ENCODE measurements at places on chromosomes 2 and 18.
A peak's percentile ranks its signal among the peaks of the same experiment; 100 is the strongest.

GRCh38 chr2:224145751-224146355 is 106.8 kb upstream of the SERPINE2 start:
- no peak for DNase-seq

GRCh38 chr2:5617796-5618195 is 74.4 kb upstream of the SOX11 start:
- DNase-seq, result no peak

GRCh38 chr18:9380621-9381395 is 46.2 kb downstream of the TWSG1 start:
- DNase-seq, result no peak

DNA sequence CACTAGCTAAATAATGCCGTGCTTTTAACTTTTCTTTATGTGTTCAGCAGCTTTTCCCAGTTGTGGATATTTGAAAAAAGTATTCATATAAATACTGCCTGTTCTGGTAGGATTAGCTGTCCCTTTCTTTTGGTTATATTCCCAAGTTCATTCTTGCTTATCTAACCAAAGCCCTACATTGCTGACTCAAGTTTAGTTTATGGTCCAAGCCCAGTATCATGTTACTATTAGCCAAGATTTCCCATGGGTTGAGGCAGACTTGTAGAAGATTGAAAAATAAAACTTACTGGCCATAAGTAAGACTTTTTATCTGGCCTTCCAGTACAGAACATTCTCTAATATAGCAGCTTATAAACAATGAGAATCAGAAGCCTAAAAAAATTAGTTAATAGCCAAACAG is 49.7 kb upstream of the NFE2L2 start:
- DNase-seq, result no peak

DNA sequence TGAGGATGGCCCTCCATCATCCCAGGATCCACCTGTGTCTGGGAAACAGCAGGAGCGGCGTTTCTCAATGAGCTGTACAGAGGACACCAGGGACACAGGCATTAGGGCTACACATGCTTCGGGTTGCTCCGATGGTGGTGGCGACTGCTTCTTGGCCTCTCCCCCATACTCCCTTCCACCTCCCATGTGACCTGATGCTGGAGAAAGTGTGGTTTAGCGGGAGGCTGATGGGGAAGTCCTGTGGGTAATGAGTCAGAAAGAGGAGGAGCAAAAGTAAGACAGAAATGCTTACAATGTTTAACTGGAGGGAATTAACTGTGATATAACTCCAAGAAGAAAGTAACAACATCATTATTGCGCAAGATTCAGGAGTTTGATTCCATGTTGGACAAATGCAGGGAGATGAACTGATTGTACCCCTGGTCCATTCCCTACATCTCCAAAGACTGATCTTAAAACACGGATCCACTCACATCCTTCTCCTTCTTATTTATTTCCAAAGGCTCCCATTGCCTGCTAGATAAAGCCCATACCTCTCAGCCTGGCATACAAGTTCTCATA is 186.6 kb downstream of the NRP2 start:
- no peak for DNase-seq

DNA sequence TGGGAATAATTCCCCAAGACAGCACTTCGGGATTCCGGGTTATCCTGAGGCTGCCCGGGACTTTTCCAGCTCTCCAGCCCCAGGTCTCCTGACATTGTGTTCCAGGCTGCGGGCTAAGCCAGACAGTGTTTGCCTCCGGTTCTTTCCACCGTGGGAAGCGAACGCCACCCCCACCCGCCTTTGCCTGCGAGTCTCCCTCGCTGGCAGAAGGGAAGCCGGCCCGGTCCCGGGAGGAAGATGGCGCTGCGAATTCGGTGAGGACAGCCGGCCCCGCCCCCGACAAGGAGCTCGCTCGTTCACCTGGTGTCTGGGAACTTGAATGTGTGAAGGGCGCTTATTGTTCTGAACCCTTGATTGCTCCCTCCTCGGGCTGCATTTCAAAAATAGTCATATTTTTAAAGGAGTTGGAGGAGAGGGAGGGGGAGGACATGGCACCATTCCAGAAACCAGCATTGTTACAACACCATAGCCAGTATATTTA is 2.9 kb downstream of the LRATD1 start:
- peak; percentile 76 for DNase-seq

DNA sequence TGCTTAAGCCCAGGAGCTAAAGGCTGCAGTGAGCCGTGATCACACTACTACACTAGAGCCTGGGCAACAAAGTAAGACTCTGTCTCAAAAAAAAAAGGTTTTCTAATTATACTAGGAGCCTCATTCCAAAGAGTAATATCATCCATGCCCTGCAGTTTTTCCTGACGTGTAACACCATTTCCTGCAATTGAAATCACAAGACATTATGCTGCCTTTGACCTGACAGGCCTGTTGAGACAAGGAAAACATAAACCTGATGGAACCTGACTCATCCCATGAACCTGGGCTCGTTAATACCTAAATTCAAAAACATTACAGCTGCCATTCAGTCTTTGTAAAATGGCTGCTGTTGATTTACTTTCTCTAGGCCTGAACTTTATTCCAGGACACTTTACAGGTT is 58.7 kb upstream of the PEX13 start:
- DNase-seq, result no peak

- DNase-seq, result peak; percentile 75
Observed at GRCh38 chr2:15748736-15749323, 157.2 kb downstream of the DDX1 start.

- DNase-seq, result no peak
Observed at GRCh38 chr2:189527041-189527750, 53.4 kb downstream of the SLC40A1 start.

GRCh38 chr2:239455436-239456203 is 54.8 kb upstream of the HDAC4 start:
- DNase-seq, result no peak

- no peak for DNase-seq
Observed at GRCh38 chr18:46892842-46893241, 24.5 kb downstream of the PIAS2 start.

DNA sequence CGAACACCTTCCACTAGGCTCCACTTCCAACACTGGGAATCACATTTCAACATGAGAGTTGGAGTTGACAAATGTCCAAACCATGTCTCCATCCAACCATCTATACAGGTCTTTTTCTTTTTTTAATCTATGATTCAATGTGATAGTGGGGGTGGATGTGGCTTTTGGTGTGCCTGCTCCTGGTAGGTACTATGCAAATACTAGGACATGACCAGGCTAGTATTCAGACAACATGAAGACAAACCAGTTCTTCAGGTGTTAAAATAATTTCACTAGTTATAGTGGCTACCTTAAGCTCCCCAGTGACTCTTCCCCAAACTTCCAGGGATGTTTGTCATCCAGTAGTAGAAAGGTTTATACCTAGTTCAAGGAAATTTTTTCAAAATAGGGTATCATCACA is 387.5 kb downstream of the CDH2 start:
- DNase-seq, result no peak

DNA sequence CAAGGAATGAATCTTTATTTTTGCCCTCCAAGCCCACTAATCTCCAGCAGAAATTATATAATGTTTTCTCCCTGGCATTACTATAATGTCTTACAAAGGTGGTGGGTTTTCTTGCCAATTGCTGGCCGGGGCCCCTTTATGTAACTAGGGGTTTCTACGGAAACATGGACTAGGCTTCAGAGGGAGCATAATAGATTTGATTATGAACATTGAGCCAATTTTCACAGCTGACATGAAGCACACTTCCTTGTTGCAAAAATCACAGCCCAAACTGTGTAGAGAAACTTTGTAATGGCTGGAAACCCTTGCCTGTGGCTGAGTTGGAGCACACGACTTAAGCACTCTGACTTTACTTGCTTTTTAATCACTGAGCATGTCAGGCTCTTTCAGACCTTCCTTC is 3.8 kb upstream of the CYRIA start:
- no peak for DNase-seq

- no peak for DNase-seq
Observed at GRCh38 chr2:148529745-148530144, 114.8 kb upstream of the EPC2 start.

DNA sequence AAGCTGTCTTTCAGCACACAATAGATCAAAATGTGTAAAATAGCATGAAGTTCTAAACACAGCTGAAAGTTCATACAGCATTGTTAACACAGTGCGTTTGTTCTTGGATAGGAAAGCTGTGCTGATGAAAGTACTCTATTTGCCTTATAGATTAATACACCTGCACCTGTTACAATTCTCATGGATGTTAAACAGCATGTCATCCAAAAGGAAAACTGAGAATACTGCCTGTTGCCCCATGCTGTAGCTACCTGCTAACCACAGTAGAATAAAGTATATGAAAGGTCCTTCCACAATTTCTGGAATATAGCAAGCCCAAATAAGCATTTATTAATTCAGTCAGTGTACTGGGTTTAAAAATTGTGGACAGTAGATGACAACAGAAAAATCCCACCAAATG is 166.7 kb upstream of the DTNA start:
- DNase-seq, result no peak

- no peak for DNase-seq
Observed at GRCh38 chr2:128606837-128607236, 288.2 kb upstream of the HS6ST1 start.

- no peak for DNase-seq
Observed at GRCh38 chr2:27664622-27665363, 1.1 kb downstream of the SLC4A1AP start.

DNA sequence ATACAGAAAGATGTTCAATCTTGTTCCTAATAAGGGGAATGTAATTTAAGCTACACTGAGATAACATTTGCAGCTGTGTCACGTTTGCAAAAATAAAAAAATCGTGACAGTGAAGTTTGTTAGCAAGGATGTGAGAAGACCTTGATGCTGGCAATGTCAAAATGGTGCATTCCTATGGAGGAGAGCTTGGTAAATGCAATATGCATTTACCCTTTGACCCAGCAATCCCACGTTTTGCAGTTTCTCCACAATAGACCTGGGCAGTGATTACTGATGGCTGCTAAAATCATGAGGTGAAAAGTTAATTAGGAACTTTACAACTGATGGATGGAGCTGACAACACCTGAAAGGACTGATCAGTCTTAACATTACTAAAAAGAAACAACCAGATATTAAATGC is 43.1 kb downstream of the ZC3H6 start:
- DNase-seq, result no peak

GRCh38 chr2:33202641-33203522 is 256.1 kb downstream of the LTBP1 start:
- no peak for DNase-seq

DNA sequence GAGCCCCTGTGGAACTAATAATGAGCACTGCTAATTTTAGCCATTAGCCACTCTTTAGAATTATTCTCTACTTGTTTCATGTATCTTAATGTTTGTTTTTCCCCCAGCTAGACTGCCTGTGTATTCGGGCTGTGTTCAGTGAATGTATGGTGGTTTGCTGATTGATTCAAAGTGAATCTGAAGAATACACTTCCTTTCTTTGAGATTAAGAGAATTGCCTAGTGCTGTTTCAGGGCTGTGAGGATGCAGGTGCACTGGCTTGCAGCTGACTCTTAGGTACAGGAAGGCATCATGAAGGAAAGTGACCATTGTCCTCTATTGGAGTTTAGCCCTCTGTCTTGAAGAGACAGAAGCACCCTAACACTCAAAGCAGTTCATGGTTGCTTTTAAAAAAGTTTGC is 138.7 kb downstream of the CERS6 start:
- no peak for DNase-seq

DNA sequence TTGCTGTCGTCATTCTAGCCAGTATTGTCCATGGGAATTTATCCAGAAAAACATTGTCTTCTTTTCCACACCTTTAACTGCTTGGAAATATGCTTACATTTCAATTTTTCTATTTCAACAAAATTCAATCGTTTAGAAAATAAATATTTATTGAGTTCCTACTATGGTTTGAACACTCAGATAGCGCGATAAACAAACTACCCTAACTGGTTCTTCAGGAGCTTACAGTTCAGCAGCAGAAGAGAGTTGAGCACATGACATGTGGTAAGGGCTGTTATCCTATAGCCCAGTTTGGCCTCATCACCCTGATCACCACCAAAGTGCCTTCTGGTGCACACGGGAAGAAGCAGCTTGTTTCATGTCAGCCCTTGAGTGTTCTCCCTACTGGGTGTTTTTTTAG is 375.2 kb upstream of the SMIM21 start:
- no peak for DNase-seq

DNA sequence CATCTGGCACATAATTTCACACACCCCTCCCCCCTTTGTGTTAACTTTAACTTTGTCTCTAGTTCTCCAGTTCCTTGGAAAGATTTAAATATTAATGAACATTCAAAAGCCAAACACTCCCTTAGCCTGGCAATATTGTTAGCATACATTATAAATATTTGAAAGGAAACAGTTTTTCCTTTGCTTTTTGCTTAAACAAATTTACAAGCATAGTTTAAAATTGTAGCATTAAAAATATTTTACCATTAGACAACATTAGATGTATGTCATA is 113.1 kb upstream of the SLC38A11 start:
- no peak for DNase-seq

DNA sequence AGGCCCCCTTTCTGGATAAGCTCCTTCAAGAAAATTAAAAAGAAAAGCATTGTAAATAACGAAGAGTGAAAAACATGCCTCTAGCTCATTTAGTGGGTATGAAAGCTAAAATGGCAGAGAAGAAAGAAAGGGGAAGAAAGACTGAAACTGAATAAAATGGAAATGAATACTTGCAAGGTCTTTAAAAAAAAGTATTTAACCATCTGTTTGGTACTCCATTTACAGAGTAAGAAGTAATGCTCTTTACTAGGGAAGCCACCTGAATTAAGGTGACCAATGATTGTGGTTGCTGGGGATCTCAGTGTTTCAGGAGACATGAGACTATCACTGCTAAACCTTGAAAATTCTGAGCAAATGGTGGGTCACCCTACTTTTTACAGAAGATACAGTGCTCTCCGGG is 17.7 kb upstream of the ARL5A start:
- no peak for DNase-seq

DNA sequence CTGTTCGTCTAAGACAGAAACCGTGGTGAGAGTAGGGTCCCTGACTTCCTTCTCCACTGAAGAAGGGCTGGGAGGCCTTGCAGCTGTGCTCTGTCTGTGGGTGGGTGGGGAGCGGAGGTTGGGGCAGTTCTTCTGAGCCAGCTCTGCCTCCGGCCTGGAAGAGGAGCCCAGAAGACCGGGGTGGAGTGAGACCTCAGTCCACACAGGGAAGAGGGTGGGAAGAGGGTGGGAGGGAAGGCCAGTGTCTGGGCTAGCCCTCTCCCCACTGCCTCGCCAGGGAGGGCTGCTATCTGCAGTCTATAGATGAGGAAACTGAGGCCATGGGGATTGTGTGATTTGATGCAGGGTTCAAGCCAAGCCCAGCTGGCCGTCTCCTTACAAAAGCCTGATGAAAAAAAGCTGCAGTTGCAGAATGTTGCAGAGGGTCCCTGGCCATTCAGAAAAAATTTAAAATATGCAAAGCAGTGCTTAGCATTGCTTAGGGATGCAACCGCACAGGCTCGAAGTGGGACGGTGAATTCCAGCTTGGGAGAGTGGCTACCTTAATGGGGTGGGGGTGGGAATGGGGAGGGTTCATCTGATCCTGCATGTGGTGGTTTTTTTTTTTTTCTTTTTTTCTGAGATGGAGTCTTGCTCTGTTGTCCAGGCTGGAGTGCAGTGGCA is 181.6 kb upstream of the HS6ST1 start:
- DNase-seq, result no peak

DNA sequence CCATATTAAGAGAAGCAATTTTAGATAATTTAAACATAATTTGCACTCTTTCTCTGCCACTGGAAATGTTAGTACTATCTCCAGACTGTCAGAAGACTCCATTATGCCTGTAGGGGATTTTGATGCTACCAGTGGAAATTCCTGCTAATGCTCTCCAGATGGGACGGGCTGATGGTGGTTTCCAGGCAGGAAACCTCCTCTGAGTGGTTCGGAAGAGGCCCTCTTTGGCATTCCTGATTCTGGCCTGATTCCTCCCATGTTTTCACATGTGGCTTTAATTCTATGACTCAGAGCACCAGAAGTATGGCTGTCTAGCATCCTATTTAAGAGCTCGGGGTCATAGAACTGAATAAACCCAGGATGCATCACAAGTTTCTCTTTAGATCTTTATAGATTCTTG is 70.9 kb upstream of the ST6GAL2 start:
- DNase-seq, result peak; percentile 9

All from endothelial cell (in vitro differentiated cells).